ENCODE measurements at places on chromosomes 1 and 21. TPM values are rescaled to one million over a fixed set of nuclear protein-coding genes. Genes with fewer than 3 reads are reported as not detected.

Gene TADA1
- total RNA-seq = 15.9 TPM

Gene NR1I3
- not detected for total RNA-seq

Gene SH3BGR
- total RNA-seq = 1.5 TPM

Gene PPFIA4
- 74.7 TPM for total RNA-seq

Gene TNFRSF8
- not detected for total RNA-seq

Gene ZMYND12
- 0.49 TPM for total RNA-seq

Gene FMOD
- total RNA-seq = not detected

Gene SPATA21
- not detected for total RNA-seq

Gene GPR161
- 69.3 TPM for total RNA-seq

Gene ECM1
- total RNA-seq = 2.8 TPM

Gene RUNX3
- total RNA-seq = 0.15 TPM

Gene YTHDF2
- 130 TPM for total RNA-seq

Gene GBP5
- not detected for total RNA-seq

Gene ASPM
- total RNA-seq = 5.9 TPM

Gene EVA1C
- total RNA-seq = 2.5 TPM

Gene KLHDC9
- 10.9 TPM for total RNA-seq

Gene IL19
- not detected for total RNA-seq

Gene KIRREL1
- total RNA-seq = 8.1 TPM

Gene S100A12
- not detected for total RNA-seq

Gene CD1D
- 0.25 TPM for total RNA-seq

Gene SELE
- total RNA-seq = not detected

Gene CA6
- not detected for total RNA-seq

Gene LINGO4
- not detected for total RNA-seq

Gene CADM3
- total RNA-seq = 165 TPM

Gene REN
- not detected for total RNA-seq

Gene OR10J1
- not detected for total RNA-seq

Gene FAAH
- 1.7 TPM for total RNA-seq

Gene CCDC185
- total RNA-seq = not detected

Gene TAF5L
- total RNA-seq = 19.6 TPM

Gene KRTAP19-3
- not detected for total RNA-seq

Gene IQGAP3
- total RNA-seq = 6.1 TPM

Gene CACNA1S
- 0.07 TPM for total RNA-seq

Gene HES2
- total RNA-seq = 54.6 TPM

Gene AK5
- total RNA-seq = 0.91 TPM

Gene CD1E
- total RNA-seq = not detected

Gene C1orf94
- not detected for total RNA-seq

Gene ESRRG
- 9.0 TPM for total RNA-seq

Gene LIPI
- not detected for total RNA-seq

Gene HSPB7
- not detected for total RNA-seq

Gene TEDDM1
- total RNA-seq = not detected

Gene CYP4Z1
- total RNA-seq = not detected

Gene NCF2
- not detected for total RNA-seq

Gene CLEC20A
- total RNA-seq = not detected

Gene FUCA1
- 8.8 TPM for total RNA-seq

Gene TMIGD3
- total RNA-seq = not detected

Gene SOX13
- total RNA-seq = 2.2 TPM

Gene SLC25A34
- 4.1 TPM for total RNA-seq

Gene SIM2
- total RNA-seq = 4.8 TPM

Gene NBPF1
- total RNA-seq = 41.8 TPM

Gene SLC44A5
- total RNA-seq = 15.4 TPM

Gene LEMD1
- 2.0 TPM for total RNA-seq

Gene SYNJ1
- 36.8 TPM for total RNA-seq

Gene CYP4X1
- total RNA-seq = 0.81 TPM

Gene PLOD1
- 113 TPM for total RNA-seq

Gene MASP2
- total RNA-seq = not detected

Gene LMX1A
- not detected for total RNA-seq

Gene AMY1A
- not detected for total RNA-seq

Gene ILF2
- 221 TPM for total RNA-seq

Data from glutamatergic neuron (in vitro differentiated cells).